ENCODE measurements at places on chromosomes 4 and X.

DNA sequence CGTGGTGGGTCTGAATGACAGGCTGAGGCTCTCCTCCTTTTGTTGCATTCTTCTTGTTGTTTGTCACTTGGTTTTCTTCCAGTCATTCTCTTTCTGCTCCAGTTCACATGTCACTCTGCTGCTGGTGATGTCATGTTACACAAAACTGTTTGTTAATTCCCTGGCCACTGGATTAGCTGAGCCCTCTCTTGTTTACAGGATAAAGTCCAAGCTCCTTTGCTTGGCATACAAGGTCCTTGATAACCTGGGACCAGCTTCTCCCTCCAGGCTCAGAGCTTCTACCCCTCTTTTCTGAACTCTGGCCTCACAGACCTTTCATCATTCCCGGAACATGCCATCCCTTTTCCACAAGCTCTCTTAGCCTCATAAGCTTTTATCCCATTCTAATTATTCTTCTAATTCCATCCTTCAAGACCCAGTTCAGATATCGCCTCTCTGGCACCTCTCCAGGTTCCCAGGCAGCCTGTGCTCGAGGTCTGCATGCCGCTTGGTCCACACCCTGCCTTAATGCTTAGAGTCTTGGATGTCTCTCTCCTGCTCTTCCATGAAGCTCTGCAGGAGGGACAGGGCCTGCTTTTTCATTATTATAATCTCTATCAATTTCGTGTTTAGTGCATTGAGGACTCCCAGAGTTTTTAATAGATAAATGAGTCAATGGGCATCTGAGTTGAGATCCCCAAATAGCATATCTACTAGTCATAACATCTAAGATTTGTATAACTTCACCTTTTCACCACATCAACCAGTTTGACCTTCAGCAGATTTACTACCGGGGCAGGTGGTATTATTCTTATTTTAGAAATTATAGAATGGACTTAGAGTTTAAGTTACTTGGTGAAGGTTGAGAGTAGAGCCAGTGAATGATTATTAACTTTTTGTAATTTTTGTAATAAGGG is 98.7 kb downstream of the TMEM131L start:
- no peak for DNase-seq

GRCh38 chr4:70874268-70875156 is 27.7 kb upstream of the MOB1B start:
- DNase-seq, result no peak

DNA sequence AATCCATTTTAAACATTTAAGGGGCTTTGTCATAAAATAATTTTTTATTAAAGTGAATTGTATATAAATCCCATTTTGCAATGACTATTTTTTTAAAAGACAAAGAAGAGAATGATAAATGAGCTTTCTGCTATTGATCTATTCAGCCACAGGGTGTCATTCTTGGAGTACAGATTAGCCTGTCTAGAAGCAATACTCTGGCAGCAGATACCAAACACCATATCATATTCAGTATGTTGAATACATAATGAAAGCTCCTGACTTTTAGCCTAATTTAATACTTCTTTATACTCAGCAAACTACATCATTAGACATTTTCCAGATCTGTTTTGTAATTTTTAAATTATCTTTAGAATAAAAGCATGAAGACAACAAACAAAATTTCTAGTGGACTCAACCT is 496.3 kb downstream of the PDGFC start:
- DNase-seq, result no peak

DNA sequence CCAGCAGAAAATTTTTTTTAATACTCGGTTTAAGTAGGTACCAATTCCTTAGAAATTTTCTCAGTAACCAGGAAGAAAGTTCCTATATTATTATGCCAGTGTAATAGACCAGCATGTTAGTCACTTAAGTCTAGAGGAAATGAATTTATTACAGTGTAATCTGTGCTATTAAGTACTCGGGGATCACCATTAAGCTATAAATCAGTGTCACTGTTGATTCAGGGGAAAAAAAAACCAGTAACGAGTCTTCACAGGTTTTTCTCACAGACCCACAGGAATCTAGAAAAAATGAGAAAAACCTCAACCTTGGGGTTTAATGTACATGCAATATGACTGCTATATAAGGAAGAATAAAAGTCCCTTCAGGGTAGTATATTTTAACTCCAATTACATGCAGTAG is 138.3 kb upstream of the IL1RAPL2 start:
- no peak for DNase-seq

DNA sequence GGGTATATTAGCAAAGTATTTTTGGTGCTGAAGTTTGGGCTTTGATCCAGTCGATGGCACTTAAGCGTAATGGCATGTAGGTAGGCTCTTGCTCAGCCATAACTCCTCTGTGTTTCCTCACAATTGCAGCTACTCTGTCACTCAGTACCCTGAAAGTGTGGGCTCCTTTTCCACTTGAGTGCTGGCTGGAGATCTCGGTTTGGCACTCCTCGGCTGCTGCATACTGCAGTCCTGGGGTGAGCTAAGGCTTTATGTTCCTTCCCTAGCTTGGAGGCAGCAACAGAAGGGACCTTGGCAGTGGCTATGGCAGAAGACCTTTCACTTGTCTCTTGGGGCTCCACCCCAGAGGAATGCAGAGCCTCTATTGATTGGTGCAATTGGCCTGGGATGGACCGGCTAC is 106.7 kb upstream of the GRXCR1 start:
- no peak for DNase-seq

- no peak for DNase-seq
Measured at GRCh38 chr4:114316789-114317188, 281.8 kb upstream of the UGT8 start.

DNA sequence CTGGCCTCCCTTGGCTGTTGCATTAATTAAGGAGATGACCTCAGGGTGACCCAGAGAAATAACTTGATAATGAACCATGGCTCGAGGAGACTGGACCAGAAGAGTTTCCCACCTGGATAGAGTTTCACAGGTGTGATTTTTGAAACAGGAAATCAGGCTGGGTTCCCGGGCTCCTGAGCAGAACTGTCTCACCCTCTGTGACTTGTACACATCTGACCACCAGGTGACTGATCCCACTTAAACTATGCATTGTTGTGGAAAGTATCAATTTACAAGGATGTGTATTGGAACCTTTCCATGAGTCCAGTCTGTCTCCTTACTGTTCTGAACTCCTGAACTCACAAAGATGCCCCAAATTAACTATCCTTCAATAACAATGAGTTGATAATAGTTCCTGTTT is 220.3 kb downstream of the PTTG2 start:
- no peak for DNase-seq

All from activated T-cell treated with anti-CD3 and anti-CD28 coated beads, Interleukin-2, amount 50 U/mL, for 1 hour (primary cell).